ENCODE measurements at places on chromosomes 11 and 22.
A peak's percentile ranks its signal among the peaks of the same experiment; 100 is the strongest.

- no peak for DNase-seq
Measured at GRCh38 chr11:94722735-94723134, 45.4 kb upstream of the AMOTL1 start.

DNA sequence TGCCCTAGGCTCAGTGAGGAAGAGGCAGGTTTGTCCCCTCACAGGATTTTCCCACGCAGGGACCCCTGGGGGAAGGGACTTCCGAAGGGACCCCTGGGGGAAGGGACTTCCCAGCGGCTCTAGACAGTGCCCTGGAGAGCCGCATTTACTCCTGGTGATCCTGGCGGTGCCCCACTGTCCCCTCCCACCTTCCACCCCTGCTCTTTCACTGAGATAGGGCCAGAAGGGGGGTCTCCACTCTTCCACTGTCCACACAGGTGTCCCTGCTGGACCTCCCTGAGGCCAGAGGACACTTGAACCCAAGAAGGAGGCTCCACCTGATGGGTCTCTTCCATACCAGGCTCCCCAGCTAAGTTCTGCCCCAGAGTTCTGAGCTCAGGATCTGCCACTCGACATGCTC, 1333.9 kb downstream of the BRD1 start:
- DNase-seq, result no peak

GRCh38 chr11:31770011-31770700, 41.0 kb downstream of the PAX6 start:
- no peak for DNase-seq

DNA sequence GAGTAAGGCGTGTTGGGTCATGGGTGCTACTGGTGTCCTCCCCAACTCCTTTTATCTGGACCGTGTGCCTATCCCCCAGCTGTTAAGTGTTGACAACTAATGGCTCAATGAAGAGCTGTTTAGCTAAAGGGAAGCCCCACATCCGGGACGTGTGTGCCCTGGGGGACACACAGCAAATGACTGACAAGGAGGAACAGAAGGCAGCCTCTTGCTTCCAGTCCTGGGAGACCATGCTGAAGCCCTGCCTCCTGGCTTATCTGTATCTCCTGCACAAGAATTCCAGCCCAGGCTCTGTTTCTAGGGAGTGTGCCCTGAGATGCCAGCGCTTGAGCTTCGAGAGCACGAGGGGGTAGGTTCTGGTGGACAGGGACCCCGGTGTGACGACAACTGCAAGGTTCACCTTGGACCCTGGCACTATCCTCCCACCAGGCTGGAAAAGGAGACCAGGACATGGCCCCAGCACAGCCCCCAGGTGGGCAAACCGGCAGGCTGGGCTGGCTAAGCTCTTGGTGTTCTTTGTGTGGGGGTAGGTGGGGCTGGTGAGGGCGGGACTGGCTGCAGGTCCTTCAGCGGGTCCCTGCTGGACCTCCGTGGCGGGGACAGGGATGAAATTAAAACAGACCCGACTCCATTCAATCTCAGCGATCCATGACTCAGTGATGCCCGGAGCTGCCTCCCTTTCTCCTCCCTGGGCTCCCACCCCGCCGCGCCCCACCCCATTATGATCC, 21.0 kb downstream of the ASCL2 start:
- no peak for DNase-seq

DNA sequence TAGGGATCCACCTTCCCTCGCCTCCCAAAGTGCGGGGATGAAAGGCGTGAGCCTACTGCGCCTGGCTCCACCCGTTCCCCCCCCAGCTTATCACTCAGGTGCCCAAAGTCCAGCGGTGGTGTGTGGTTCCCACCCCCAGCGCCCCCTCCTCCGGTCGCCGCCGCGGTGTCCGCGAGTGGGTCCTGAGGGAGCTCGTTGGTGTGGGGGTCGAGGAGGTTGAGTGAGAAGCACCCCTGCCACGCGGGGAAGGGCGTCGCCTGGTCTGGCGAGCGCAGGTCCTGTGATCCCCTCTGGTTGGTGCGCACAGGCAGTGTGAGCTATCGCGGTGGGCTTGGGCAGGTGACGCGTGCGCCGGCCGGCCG, 3900.6 kb upstream of the OR11H1 start:
- DNase-seq, result no peak

DNA sequence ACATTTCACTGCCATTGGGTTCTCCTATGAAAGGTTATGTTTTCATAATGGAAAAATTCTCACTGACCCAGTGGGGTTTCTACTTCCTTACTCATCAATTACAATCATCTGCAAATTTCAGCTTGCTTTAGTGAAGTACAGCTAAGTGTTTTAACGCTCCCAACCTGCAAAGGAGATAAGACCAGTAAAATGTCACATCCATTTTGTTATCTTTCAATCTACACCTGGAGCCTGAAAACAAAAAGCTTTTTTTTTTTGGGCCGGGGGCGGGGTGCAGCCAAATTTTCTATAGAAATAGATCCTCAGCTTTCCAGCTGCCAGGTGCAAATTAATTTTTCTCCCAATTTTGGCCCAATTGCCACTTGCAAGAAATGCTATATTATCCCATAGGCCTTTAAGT, 40.6 kb downstream of the CADM1 start:
- no peak for DNase-seq

DNA sequence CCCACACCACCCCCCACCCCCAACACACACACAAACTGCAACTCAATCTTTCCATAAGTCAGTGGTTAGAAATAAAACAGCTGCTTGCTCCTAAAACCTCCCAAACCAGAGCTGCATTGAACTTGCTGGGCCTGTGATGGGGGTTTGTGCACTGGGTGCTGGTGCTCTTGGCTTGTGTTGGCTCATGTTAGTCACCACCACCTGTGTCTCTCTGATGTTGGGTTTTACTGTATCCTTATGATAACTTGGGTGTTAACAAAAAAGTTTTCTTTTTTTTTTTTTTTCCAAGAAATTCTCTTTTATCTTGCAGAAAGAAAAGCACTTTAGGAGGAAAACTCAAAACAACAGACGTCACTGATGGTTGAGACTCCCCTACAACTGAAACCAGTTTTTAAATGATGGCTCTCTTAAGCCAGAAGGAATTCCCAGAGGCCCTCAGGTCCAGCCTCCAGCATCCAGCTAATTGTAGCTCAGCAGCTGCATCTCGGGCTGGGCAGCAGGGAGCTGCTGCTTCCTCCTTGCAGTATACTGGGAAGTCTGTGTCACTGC, 79.9 kb upstream of the DRD2 start:
- no peak for DNase-seq

GRCh38 chr11:19769820-19770219, 57.2 kb downstream of the NAV2 start:
- no peak for DNase-seq

GRCh38 chr11:65132238-65132987, 1.9 kb downstream of the SYVN1 start:
- DNase-seq, result no peak

GRCh38 chr11:76313913-76314740, 66.8 kb downstream of the THAP12 start:
- DNase-seq, result no peak

DNA sequence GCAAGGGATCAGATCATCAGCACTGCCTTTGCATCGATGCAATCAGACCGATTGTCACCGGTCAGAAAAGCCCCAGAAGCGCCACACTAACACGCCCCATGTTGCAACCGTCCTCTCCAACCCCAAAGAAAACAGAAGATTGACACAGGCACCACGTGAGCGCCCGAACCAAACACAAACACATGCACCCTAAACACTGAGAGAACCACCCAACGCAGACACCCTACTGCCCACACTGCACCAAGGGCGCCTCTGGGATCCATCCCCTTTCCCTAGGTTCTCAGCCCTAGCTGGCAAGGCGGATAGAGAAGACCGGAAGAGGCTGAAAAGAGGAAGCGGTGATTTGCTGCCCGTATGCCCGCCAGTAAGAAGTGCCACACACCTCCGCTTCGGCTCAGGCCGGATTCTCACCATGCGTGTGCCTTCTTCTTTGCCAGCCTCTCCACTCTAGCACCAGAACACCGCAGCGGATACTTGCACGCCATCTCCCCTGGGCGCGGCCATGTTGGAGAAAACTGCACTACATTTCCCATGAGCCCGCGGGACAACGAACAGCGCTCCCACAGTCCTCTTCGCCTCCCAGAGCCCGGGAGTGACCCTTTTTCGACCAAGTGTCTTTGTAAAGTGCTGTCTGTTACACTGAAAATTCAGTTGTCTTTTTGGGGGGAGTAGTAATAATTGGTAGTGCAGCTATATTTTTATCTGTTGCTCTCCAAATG, at the start of gene ALKBH8:
TSS of gene ALKBH8 (minus strand) at position 517 of the 719 bp plus-strand sequence. CDS start 4,842 bp downstream, outside the sequence.
- DNase-seq, result peak; percentile 69
